ENCODE measurements at places on chromosomes 16 and 17.

DNA sequence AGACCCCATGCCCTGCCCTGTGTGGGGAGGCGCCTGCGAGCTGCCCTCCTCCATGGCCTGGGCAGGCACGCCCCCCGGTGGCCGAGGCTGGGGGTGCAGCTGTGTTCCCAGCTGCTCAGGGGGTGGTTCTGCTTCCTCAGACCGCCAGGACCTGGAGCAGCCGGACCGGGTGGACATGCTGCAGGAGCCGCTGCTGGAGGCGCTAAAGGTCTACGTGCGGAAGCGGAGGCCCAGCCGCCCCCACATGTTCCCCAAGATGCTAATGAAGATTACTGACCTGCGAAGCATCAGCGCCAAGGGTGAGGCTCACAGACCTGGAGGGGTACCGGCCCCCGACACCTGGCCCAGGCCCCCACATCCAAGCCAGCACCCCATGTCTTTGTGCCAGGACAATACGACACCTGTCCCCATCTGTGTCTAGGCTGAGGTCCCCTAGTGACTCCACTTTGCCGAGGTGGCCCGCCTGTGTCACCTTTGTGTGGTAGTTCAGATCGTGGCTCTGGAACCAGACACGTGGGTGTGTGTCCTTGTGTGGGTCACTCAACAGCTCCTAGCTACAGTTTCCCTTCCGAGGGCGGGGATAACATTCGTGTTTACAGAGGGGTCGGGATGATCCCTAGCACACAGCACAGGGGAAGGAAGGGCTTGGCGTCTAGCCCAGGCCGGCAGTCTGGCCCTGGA lies 9.3 kb downstream of the GJD3 start:
- no peak for DNase-seq

- DNase-seq: no peak
These were observed 92.0 kb upstream of the CDH5 start for GRCh38 chr16:66274335-66275110.

- no peak for DNase-seq
These were observed 24.7 kb downstream of the ZZEF1 start for GRCh38 chr17:4118015-4118743.

GRCh38 chr16:15452246-15452855 lies 18.0 kb downstream of the BMERB1 start:
- no peak for DNase-seq

- DNase-seq: no peak
These were observed 19.6 kb downstream of the OR1D5 start for GRCh38 chr17:3043737-3044365.

DNA sequence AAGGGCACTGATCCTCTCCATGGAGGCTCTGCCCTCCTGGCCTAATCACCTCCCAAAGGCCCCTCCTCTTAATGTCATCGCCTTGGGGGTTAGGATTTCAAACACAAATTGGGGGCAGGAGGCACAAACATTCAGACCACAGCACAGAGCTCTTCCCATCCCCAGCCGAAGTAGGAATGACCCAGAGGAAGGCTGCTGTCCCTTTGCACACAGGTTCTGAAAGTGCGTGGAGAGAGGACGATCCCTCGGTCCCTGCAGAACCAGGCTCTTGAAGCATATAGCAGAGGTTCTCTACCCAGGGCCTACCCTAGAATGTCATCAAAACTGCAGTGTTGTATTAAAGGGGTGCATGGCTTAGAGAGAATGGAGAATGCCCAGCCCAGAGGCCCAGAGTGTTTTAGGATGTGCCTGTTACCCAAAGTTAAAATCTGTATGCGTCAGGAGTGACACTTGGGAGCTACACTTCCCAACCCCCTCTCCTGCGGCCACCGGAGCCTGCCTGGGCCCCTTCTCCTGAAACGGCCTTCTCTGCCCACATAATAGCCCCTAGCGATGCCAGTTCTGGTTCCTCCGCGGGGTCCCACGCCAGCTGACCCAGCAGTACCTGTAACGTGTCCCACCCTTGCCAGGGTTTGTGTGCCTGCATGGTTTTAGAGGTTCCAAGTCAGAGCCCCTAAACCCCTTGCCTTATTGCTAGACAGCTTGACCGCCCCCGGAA lies 159.5 kb upstream of the CACNG5 start:
- no peak for DNase-seq

DNA sequence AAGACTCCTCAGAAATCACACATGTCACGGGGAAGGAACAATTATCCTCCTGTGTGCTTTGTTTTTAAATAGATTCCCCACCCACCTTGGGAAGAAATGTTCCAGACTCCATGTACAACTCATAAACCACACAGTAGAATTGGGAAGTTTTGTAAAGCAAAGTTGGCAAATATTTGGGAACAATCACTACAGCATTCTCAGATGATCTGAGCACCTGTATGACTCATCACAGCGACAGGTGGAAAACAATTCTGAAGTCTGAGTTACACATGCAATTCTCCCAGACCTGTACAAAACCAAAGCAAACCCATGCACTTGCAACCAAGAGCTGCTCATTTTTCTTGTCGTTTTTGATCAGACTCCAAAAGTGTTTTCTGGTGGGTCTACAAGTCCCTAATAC lies 14.4 kb upstream of the MYLK3 start:
- no peak for DNase-seq
